ENCODE measurements at places on chromosomes 4 and X. TPM values are rescaled to one million over a fixed set of nuclear protein-coding genes. Genes with fewer than 3 reads are reported as not detected.
A peak's percentile ranks its signal among the peaks of the same experiment; 100 is the strongest.

PRR32 gene
- total RNA-seq, result not detected

- no peak for DNase-seq
Measured at GRCh38 chrX:4925911-4926310, 1212.5 kb upstream of the PRKX start.

KIT gene
- total RNA-seq, result 0.49 TPM

RNF150 gene
- total RNA-seq, result 0.99 TPM

GRCh38 chr4:22465996-22466395 lies 49.9 kb downstream of the ADGRA3 start:
- no peak for DNase-seq

RNF4 gene
- total RNA-seq, result 75.6 TPM

HTN3 gene
- total RNA-seq, result not detected

DNA sequence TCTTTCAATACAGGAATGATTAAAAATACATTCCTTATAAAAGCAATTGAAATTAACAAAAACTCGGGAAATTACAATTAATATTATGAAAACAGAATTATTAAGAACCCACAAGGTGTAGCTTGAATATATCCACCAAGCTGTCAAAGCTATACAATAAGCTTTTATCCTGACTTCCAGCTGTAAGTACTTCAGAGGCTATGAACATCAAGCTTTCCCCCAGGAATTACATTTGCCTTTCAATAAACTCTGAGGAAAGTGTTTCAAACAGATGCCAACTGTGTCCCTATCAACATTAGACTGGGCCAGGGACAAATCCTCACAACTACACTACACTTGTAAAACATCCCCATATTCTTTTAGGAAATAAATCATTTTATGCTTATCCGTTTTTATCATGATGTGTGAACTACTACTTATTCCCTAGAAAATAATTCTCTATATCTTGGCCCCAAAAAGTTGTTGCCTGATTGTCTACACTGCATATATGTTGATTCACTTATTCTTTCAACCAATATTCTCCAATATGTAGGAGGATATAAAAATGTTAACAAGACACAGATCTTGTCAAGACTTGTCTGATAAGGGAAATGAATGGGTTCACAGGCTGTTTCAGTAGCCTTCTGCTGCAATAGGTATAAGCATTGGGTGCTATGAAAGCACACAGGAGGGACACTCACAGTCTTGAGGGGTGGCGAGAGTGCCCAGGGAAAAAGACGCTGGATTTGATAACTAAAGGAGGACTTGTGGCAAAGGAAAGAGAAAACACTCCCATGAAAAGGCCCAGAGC lies 494.1 kb downstream of the CENPC start:
- no peak for DNase-seq

CAPN6 gene
- not detected for total RNA-seq

- DNase-seq, result peak; percentile 32
Measured at GRCh38 chrX:120251471-120252011, 929 bp downstream of the ZBTB33 start.

- no peak for DNase-seq
Measured at GRCh38 chrX:115504167-115504566, 56.8 kb upstream of the PLS3 start.

DNA sequence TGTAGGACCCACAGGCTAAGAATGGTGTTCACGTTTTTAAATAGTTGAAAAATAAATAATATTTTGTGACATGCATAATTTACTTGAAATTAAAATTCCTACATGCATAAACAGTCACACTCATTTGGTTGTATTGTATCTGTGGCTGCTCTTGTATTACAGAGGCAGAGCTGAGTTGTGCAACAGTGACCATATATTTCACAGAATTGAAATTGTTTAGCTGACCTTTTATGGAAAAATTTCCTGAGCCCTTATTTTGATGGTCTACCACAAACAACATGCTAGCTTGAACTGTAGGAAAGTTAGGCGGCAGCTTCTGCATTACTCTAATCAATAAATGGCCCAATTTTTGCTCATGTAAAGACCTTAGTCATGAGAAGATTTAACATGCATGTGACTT lies 633.4 kb upstream of the AADAT start:
- no peak for DNase-seq

ADH7 gene
- total RNA-seq, result not detected

DNA sequence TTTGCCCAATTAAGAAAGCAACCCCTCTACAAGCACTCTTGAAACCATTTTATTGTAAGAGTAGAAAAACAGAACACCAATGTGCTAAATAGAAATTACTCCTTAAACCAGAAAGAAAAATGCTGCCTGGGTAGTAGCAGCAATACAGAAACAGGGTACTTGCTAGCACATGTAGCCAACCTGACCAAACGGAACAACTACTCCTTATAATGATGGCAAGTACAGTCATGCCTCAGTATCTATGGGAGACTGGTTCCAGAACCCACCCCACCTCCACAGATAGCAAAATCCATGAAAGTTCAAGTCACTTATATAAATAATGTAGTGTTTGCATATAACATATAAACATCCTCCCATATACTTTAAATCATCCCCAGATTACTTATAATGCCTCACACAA lies 168.8 kb downstream of the ATRX start:
- DNase-seq, result no peak

DNA sequence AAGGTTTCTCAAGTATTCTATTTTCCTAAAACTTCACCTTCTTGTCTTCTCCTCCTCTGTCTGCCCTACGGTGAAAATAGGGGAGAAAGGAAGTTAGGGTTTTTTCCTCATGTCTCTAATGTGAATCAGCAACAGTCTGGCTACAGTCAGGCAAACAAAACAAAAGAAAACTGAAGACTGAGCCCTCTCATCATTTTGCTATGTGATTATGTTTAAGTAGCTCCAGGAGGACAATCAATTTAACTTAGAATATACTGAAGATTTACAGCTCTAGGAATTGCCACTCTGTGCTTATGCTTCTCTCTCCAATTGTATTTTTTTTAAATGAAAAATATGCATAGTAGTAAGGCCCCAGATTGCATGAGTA lies 316.2 kb downstream of the GPAT3 start:
- DNase-seq, result peak; percentile 71

FDCSP gene
- total RNA-seq, result not detected

- no peak for DNase-seq
Measured at GRCh38 chrX:53321230-53321942, 40.0 kb upstream of the IQSEC2 start.

- DNase-seq, result peak; percentile 52
Measured at GRCh38 chrX:45596188-45596808, 395.6 kb upstream of the DIPK2B start.

SPATA4 gene
- total RNA-seq, result not detected

DNA sequence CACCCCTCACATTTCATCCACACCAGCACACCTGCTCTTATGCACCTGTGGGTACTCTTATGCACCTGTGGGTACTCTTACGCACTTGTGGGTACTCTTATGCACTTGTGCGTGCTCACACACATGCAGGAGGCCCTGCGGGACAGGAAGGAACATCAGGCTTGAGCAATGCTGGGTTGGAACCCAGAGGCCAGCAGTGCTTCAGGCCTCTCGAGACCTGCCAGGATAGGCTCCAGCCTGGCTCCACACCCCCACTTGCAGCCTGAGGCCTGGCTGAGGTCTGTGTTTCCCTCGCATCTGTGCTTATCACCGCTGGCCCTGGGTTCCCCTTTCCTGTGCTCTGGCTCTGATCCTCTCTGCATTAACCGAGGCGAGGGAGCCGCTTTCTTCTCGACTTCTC lies 34.7 kb downstream of the SORCS2 start:
- DNase-seq, result no peak

- DNase-seq, result peak; percentile 52
Measured at GRCh38 chrX:37454537-37455285, 105.5 kb downstream of the PRRG1 start.

DNA sequence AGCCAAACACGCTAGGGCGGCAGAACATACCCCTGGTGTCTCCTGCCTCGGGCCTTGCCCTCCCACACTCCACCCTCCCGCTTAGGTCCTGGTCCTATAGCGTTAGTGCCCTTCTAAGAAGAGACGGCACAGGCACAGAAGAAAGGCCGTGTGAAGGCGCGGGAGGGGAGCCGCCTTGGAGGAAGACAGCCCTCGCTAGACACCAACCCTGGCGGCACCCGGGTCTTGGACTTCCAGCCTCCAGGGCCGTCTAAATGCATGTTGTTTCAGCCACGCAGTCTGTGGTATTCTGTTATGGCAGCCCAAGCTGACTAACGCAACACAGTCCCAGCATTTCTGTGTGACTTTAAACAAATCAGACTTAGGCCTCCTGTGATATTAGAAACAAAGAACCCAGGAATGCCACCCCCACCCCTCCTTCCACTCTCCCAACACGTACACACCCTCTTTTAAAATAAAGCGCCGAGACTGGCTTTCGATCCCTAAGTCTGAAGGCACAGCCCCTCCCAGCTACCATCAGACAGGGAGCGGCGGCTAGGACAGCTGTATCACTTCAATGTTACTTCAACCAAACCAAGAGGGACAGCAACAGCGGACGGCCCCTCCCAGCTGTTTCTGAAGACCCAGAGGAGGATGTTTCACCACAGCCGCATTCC lies 128.0 kb downstream of the AFAP1 start:
- DNase-seq, result peak; percentile 90

GRCh38 chr4:173325007-173325736 lies 9.0 kb downstream of the HMGB2 start:
- no peak for DNase-seq

GRCh38 chr4:80172203-80172602 lies 25.1 kb upstream of the PRDM8 start:
- DNase-seq, result no peak

GRCh38 chr4:182250446-182250845 lies 7.2 kb downstream of the TENM3 start:
- DNase-seq, result no peak

GRCh38 chr4:169133932-169134331 lies 123.9 kb upstream of the CBR4 start:
- no peak for DNase-seq
